Stimulated activated CD4-positive, alpha-beta T cell treated with anti-CD3 and anti-CD28 coated beads, Interleukin-1b, Interleukin-23, amount 100 ng/mL, for 1 hour (primary cell): ENCODE measurements at places on chromosomes 4 and X.

- no peak for DNase-seq
Observed at GRCh38 chr4:184481544-184481943, 7.2 kb upstream of the IRF2 start.

DNA sequence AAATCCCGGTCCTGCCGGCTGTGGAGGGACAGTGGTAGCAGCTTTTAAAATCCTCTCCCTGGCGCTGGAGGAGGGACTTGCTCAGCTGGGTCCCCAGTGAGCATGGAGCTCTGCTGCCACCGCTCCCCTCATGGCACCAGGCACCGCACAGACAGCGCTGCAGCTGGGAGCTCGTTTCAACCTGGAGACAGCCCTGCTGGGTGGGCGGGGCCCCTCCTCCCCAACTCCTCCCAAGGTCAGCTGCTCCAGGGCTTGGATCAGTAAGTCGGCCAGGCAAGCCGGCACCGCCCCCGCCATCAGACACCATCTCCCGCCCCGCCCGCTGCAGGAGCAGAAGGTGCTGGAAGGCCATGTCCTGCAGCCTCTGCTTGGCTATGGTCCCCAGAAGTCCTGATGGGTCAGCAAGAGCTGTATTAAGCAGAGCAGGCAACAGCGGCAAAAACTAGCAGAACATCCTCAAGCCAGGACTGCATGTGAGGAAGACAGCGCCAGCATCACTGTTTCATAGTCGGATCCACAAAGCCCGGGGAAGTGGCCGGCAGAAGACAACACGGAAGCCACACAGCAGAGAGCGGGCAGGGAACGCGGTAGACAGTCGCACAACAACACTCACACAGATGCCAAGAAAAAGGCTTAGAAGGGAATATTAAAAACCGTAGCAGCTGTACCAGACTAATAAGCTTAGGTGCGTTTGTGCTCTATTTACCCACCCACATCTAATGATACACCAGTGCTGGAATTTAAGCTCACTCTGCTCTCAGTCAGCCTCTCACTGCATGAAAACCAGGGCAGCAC lies 16.2 kb downstream of the ZFYVE28 start:
- DNase-seq: no peak

GRCh38 chrX:1502241-1502640 lies 34.7 kb downstream of the P2RY8 start:
- DNase-seq: no peak

DNA sequence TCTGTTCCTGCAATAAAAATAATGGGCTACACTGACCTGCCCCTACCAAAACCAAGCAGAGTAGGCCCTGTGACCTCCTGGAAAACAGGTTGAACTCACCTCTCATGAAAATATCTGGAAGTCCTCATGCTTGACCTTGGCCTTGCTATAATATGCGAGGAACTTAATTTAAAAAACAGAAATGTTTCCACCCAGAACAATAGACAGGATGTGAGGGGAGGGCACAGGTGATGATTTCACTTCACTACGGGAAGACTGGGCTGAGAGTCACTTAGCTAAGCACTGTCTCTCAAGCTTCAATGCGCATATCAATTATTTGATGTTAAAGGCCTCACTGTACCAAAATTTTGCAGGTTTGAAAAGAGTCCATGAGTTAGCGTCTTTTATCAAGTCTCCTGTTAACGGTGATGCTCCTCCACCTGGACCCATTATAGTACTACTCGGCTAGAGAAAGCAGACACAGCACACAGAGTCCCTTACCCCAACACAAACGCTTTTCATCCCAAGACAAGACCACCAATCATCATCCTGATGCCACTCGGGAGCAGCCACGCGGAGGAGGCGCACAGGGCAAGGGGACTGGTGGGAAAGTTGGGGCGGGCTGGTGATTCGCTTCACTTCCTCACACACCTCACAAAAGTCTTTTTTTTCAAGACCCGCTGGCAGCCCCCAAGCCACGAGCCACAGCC lies 25.9 kb downstream of the ZNF721 start:
- no peak for DNase-seq

DNA sequence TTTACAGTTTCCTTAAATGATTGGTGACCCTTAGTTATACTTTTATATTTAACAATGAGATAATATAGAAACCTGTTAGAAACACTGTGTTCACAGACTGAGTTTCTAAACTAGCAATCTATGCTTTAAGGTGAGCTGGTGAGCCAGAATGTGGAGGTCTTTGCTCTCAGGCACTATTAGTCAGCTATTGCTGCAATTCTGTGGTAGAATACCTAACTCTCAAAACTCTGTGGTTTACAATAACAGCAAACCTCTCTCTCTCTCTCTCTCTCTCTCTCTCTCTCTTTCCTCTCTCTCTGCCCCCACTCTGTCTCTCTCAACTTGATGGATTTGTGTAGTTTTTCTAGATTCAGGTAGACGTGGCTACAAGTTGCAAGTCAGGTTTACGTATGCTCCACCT lies 17.6 kb upstream of the LCORL start:
- no peak for DNase-seq

GRCh38 chr4:24057915-24058559 lies 168.2 kb upstream of the PPARGC1A start:
- no peak for DNase-seq

DNA sequence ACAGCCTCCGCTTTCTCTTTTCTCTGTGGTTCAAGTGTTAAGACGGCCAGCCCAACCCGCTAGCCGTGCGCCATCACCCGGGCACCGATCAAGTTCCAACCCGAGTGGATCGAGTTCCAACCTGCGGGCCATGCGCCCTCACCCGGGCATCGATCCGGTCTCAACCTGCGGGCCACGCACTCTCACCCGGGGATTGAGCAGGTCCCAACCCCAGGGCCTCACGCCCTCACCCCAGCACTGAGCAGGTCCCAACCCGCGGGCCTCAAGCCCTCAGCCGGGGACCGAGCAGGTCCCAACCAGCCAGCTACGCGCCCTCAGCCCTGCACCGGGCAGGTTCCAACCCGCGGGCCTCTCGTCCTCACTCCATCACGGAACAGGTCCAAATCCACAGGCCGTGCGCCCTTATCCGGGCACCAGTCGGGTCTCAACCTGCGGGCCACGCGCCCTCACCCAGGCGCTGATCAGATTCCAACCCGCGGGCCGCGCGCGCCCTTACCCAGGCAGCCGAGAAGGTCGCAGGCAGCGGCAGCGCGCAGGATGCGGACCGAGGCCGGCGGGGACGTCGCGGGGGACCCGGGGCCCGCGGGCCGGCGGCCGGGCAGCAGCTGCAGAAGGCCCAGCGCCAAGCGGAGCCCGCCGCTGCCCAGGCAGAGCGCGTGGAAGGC lies 443 bp downstream of the GPR143 start:
- no peak for DNase-seq

DNA sequence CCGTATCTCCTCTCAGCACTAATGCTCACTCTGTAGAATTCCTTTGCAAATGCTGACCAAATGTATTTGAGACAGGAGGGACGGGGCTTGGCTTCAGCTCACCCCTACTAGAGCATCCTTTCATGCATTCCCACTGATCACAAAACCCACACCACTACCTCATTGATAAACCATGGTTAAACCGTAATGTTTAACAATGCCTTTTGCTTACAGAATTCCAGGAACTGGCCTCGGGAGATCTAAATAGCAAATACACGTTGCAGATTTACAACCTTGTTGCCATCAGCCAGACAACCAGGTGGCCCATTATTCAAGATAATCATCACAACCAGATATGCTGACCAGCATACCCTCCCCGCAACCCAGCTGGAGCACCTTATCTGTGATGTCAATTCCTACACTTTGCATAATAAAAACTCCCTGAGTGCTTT lies 391.9 kb downstream of the KCTD8 start:
- no peak for DNase-seq

GRCh38 chr4:142614621-142615323 lies 231.3 kb downstream of the INPP4B start:
- no peak for DNase-seq

GRCh38 chr4:1296324-1297022 lies 6.8 kb downstream of the MAEA start:
- no peak for DNase-seq

- no peak for DNase-seq
Observed at GRCh38 chr4:56134266-56134665, 185.5 kb downstream of the CEP135 start.

- DNase-seq: no peak
Observed at GRCh38 chr4:6891436-6892170, 18.0 kb upstream of the TBC1D14 start.

DNA sequence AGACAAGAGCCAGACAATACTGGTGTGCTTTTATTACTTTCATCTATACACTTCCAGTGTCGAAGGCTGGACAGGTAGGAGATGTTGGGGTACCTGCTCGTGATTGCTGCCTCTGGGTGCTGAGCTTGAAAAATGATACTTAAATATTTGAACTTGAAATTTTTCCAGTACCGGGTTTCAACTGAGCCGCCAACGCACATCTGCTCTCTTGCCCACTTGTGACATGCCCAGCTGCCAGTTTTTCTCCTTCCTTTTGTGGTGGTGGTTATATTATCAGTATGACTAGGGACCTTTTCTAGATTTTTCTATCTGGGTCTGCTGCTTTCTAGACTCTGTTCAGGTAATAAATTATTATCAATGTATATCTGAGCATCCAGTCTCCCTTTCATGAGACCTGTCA lies 3.4 kb downstream of the OGT start:
- DNase-seq: no peak

GRCh38 chrX:72294497-72294896 lies 11.2 kb downstream of the CITED1 start:
- no peak for DNase-seq

DNA sequence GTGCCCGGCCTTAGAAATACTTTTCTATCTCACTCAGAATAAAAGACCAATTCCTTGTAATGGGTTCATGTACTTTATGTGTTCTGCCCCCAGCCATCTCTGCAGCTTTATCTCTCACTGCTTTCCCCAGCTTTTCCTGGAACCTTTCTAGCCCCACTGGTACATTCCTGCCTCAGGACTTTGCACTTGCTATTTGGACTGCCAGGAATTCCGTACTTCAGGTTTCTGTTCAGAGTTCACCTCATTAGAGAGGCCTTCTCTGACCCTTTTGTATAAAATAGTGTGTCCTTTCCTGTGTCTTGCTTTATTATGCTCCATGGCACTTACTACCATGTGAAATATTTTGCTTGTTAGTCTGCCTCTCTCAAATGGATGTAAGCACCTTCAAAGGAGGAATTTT lies 112.5 kb downstream of the PDLIM5 start:
- DNase-seq: no peak

DNA sequence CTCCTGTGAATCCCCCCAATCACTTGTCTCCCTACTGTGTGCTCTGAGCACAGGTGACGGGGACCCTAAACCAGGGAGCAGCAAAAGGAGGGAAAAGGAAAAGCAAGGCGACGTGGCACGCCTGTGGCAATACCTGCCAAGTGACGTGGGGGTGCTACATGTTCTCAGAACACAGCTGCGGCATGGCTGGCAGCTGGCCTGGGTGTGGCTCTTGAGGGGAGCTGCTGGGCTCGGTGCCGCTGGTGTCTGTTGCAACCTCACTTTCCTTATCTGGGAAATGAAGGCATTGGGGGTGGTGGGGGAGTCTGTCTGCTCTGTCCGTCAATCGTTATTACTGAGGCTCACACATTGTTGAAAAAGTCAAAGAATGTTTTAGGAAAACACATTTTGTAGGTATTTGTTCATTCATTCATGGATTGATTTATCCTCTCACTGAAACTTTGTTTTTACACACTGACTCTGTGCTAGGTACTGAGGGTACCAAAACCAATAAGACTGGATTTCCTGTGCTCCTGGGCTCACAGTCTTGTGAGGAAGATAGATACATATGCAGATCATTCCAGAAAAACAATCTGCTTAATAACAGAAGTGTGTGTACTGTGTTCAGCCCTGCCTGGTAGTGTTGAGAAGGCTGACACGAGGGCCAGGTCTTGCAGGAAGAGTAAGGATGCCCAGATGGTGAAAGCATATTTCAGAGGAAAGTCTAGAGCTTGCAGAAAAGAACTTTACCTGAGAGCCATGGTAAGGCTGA lies 217.6 kb downstream of the PTTG2 start:
- no peak for DNase-seq

DNA sequence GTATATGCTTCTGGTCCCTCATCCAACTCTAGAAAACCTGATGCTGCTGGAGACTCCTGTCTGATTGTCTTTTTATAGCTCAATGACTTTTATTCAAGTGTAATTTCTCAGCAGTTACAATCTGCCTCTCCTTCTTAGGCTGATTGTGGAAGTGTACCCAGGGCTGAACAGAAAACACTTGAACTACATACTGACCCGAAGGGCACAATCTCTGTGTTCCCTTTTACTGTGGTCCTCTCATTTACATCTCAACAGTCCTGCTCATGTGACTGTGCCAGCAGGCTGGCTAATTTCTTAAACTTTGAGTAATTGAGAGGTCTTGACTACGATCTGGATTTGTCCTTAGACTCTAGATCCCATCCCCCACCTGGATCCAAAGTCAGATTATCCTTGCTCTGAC lies 863.4 kb downstream of the PDHA2 start:
- no peak for DNase-seq

DNA sequence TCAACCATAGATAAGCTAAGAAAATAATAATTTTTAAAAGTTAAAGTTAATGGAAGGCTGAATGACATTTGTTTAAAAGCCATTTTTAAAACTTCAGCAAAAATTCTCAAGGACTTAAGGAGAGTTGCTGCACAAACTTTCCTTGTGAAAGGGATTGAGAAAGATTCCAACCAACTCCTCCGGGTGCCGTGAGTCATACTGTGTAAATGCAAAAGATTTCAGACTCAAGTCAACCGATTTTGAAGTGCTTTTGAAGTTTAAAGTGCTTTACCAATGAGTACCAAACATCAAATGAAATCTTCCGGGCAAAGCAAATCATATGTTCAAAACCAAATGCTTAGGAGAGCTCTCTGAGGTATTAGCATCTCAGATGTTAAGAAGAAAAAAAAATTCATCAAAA lies 31.4 kb downstream of the VCX2 start:
- no peak for DNase-seq

DNA sequence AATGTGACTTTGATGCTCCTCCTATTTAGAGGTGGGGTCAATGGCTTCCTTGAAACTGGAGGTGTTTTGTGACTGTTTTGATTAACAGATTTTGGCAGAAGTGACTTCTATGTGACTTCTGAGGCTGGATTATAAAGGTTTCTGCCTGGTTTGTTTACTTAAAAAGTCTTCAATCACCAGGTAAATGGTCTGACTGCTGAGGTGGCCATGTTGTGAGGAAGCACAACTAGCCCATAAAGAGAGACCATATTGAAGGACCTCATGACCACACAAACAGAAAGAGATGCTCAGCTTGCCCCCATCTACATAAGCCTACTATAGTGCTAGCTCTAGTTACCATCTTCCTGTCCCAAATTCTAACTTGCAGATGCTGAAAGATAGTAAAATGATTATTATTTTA lies 14.3 kb upstream of the LSM6 start:
- DNase-seq: no peak

DNA sequence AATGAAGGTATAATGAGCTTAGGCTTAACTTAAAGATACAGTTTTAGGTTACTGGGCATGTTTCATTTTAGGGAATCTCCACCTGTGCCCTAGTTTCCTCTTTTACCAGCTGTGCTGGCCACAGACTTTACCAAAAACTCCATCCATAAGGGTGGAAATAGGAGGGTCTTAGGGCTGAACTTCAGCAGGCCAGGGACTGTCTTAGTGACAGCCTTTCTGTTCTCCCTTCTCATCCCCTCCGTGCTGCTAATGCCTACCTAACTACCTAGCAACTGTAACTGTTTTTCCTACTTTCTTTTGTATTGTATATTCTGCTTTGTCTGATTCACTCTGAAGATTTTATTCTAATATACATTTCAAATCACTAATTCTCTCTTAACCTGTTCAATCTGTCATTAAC lies 1375.3 kb downstream of the PCDH18 start:
- no peak for DNase-seq
